ENCODE measurements at places on chromosomes 1 and 21. TPM values are rescaled to one million over a fixed set of nuclear protein-coding genes. Genes with fewer than 3 reads are reported as not detected.

The NBPF4 gene
- total RNA-seq, result 0.46 TPM

The MYOG gene
- total RNA-seq, result not detected

GRCh38 chr1:27258598-27258997 lies 24.2 kb downstream of the WDTC1 start:
- no peak for DNase-seq

The KPRP gene
- total RNA-seq, result not detected

- no peak for DNase-seq
Measured at GRCh38 chr1:31639543-31639942, 5.1 kb downstream of the PEF1 start.

The PTPRU gene
- 7.9 TPM for total RNA-seq

The PLEKHA6 gene
- 0.83 TPM for total RNA-seq

- DNase-seq, result no peak
Measured at GRCh38 chr1:146010126-146010738, 11.3 kb downstream of the HJV start.

Measured in Daoy (cell line).